ENCODE measurements at places on chromosomes 13 and 19. TPM values are rescaled to one million over a fixed set of nuclear protein-coding genes. Genes with fewer than 3 reads are reported as not detected.

Gene DPF1
- total RNA-seq: 1.3 TPM

Gene FCAR
- total RNA-seq: not detected

Gene ZNF69
- total RNA-seq: 1.3 TPM

Gene ASPDH
- not detected for total RNA-seq

Gene ATP7B
- total RNA-seq: 5.6 TPM

Gene GATAD2A
- total RNA-seq: 50.7 TPM

Gene PLK5
- total RNA-seq: not detected

Gene ARL11
- total RNA-seq: 0.09 TPM
